ENCODE measurements at places on chromosomes 1 and 21.

GRCh38 chr1:214762902-214763301 lies 159.9 kb downstream of the CENPF start:
- DNase-seq = no peak

- no peak for DNase-seq
Observed at GRCh38 chr1:157969697-157970485, 23.6 kb upstream of the KIRREL1 start.

- DNase-seq = peak; percentile 95
Observed at GRCh38 chr1:1778663-1779319, 521 bp upstream of the NADK start.

DNA sequence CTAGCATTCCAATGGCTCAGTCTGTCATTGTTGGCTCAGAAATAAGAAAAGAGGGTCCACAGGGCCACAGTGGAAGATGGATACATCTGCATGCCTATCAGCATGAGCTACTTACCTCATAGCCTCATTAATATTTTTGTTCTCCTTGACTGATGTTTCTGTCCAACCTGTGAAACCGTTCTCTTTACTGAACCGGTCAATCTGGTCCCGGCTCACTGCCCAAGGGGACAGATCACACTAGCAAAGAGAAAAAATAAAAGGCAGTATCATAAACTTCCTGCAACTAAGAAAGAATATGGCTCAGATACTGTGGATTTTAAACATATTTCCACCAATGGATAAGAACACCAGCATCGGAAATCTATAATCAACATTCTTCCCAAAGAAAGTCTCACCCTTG lies 4.7 kb downstream of the RAB29 start:
- DNase-seq = peak; percentile 40

DNA sequence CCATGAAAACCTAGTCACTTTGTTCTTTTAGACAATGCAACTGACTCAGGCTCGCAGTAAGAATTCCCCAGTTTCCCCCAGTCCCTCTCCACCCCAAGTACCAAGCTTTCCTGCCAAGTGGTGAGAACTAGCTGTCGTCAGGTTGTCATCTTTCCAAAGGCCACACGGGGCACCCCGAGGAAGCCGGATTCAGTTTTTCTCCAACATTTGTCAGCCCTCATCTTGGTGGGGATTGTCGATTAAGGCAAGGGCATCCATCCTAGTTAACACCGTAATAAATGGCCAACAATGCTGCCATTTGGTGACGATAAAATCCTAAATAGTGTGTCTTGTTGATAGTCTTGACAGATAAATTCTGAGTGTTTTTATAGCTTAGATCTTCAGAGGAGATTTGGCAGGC lies 55.9 kb upstream of the PROX1 start:
- no peak for DNase-seq

DNA sequence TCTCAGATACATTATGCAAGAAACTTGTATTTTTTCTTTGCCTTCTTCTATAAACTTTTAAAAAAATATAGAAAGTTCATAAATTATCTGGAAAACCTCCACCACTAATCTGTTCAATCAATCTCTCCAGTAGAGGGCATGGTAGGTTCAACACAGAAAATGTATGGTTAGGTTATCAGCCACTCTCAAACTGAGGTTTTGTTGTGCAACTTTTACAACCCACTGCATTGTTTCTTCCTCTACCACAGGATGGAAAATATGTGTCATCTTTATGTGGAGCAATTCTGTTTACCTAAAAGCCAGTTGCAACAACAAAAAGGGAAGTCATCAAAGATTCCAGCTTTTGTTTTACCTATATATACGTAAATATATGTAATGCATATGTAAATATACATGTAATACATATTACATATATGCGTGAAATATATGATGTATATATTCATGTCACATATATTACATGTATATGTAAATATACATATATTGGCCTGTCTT lies 3.0 kb upstream of the RGS2 start:
- peak; percentile 97 for DNase-seq

GRCh38 chr1:21963477-21964217 lies 13.2 kb upstream of the CELA3B start:
- peak; percentile 70 for DNase-seq

- no peak for DNase-seq
Observed at GRCh38 chr1:170663404-170664092, 383 bp upstream of the PRRX1 start.

- DNase-seq = peak; percentile 7
Observed at GRCh38 chr1:12669529-12670068, 25.7 kb downstream of the AADACL4 start.

DNA sequence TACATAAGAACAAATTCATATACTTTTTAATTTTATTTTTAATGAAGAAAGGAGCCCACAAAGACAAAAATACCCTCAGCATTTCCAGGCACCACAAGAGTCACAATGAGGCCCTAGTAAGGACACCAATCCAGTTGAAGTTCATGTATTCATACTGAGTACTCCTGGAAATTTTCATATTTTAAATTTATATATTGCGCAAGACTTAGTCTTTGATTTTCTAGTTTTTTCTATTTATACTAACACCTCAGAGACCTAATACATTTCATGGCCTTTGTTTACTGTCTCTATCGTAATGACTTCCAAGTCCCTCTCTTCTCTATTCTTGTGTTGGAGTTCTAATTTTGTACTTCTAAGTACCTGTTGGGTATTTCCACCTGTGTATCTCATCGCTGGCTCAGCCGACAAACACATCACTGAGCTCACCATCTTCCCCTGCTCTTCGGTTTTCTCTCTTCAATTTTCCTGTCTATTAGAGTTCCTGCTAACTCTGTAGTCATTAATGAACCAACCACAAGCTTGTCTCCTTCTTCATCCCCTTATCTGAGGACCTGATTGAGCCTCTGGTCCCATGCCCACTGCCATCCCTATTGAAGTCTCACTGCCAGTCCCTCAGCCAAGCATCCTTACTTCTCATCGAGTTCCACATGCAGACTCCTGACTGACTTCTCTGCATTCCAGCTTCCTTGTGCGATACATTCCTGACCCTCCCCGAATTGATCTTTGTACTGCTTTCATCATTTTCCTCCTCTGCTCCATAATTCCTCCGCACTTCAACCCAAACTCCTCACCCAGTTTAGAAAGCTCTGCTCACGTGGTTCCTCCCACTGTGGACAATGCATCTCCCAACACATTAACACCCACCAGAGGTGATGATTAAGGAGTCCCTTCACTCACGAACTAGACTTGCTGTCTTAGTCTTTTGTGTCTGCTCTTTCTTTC lies 17.3 kb upstream of the IRF2BP2 start:
- peak; percentile 55 for DNase-seq

DNA sequence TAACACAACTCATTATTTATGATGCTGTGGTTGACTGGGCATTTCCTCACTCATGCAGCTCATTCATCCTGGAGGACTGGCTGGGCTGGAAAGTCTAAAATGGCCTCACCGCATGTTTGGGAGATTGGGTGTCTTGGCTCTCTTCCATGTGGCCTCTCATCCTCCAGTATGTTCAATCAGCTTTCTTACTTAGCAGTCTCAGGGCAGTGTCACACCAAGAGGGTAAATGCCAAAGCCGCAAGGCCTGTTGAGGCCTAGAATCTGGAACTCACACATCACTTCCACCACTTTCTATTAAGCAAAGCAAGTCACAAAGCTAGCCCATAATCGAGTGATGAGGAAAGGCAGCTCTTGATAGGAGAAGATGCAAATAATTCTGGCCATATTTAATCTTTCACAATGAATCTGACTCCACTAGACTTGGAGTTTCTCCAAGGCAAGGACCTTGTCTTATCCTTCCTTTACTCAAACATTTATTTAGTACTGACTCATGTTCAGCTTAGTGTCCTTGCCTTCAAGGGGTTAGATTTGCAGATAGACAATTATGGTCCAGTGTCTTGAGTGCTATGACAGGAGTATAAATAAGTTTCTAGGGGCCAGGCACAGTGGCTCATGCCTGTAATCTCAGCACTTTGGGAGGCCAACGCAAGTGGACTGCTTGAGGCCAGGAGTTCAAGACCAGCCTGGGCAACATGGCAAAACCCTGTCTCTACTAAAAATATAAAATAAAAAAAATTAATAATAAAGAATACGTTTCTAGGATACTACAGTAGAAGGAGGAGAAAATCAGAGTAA lies 45.1 kb downstream of the TMEM53 start:
- DNase-seq = no peak

DNA sequence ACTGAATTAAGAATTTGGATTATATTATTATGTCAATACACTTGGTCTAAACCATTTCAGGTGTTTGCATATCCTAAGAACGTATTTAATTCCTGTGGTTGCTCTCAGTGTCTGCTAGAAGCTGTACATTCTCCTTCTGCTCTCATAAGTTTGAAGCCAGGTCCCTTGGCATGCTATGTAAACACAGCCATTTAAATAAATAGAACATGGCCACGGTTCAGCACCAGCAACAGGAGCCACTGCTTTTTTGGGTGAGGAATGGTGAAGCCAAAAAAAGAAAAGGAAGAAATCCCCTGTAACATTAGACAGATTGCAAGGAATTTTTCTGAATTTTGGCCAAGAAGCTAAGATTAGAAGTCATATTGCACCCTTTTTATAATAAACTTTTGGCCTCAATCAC lies 19.1 kb downstream of the CCN1 start:
- DNase-seq = no peak

DNA sequence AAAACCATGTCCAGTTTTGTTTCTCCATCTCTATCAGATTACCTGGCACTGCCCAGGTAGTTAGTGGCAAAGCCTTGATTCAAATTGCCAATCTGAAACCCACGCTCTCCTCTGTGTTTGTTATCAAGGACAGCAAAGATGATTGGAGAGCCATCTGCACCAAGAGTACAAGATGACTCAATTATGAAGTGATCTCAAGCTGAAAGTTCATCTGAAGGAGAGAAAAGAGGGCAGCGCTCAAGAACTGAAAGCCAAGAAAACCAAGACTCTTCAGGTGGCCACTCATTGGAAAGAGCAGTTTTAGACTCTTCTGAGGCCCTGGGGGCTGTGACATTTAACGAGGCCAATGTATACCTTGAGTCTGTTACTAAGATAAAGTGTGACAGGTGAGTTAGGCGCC lies 13.8 kb downstream of the RXRG start:
- no peak for DNase-seq

GRCh38 chr21:26756491-26757159 lies 88.6 kb downstream of the ADAMTS1 start:
- peak; percentile 69 for DNase-seq

- DNase-seq = no peak
Observed at GRCh38 chr1:228259368-228259894, 51.6 kb downstream of the OBSCN start.

DNA sequence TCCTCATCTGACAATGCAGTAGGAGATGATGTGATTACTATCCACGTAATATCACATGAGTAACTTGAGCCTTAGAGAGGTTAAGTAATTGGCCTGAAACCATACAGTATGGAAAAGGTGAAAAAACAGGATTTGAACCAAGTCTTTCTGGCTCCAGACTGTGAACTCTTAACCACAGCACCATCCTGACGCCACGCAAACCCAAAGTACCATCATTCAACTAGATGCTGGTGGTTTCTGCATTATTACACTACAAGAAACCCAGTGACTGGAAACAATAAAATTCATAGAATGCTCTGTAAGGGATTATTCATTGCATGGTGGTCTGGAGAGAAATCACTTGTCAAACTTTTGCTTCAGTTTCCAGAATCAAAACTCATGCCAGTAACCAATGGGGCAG lies 90.7 kb downstream of the MAB21L3 start:
- DNase-seq = no peak

DNA sequence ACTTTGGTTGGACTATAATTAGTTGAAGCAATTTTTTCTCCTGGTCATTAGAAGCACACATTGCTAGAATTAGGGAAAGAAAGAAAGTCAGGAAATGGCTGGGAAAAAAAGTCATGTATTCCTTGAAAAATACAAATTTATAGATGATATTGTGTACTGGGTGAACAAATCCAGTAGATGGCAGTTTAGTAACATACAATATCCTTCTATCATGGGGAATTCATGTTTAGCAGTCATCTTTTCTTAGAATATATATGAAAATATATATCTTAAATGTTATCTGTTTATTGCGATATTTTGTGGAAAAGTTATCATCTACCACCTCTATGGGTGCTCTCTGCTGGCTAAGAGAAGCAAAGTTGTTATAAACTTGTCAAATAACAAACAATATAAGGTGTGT lies 13.1 kb upstream of the ZRANB2 start:
- no peak for DNase-seq

DNA sequence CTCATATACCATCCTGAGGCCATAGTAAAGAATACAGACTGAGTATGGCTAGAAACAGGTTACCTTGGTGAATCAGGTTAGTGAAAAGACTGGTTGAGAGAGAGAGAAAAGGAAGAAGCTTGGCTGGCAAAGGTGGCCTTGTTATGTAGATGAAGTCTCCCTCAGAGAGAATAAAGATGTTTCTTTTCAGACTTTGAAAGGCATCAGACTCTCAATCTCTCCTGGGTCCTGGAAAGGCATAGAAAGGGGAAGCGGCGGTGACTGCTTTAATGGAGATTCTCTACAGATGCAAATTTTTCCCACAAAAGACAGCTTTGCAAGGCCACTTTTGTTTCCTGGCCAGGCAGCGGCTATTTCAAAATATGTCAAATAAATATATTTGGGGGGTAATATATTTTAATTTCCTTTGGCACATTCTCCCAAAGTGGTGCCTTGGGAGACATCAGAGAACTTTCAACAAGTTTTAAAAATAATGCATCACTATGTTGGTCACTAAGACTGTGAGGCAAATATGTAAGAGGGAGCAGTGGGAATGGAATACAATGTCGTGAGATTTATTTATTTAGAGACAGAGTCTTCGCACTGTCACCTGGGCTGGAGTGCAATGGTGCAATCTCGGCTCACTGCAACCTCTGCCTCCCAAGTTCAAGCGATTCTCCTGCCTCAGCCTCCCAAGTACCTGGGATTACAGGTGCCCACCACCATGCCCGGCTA lies 46.1 kb downstream of the NPHS2 start:
- no peak for DNase-seq

GRCh38 chr1:109252893-109253802 lies 3.8 kb downstream of the CELSR2 start:
- no peak for DNase-seq

GRCh38 chr21:45640888-45641479 lies 2.5 kb upstream of the PCBP3 start:
- peak; percentile 35 for DNase-seq
